Epithelial cell of prostate (primary cell): ENCODE measurements at places on chromosomes 3 and 15.

GRCh38 chr15:81308260-81308659 is 15.7 kb downstream of the STARD5 start:
- no peak for DNase-seq

GRCh38 chr3:119500901-119501300 is 2.6 kb downstream of the TIMMDC1 start:
- DNase-seq: no peak

- DNase-seq: no peak
Observed at GRCh38 chr15:39494462-39494861, 86.4 kb upstream of the THBS1 start.

- DNase-seq: no peak
Observed at GRCh38 chr15:39124155-39124552, 456.7 kb upstream of the THBS1 start.

- DNase-seq: no peak
Observed at GRCh38 chr3:185896636-185897035, 41.2 kb downstream of the TRA2B start.

GRCh38 chr3:57434041-57434440 is 110.1 kb downstream of the DNAH12 start:
- DNase-seq: peak; percentile 1

- DNase-seq: no peak
Observed at GRCh38 chr3:149188494-149188893, 33.1 kb downstream of the CP start.
